ENCODE measurements at places on chromosomes 1 and 21.

- DNase-seq: peak; percentile 54
Observed at GRCh38 chr1:160251687-160252526, 10.4 kb downstream of the DCAF8 start.

GRCh38 chr1:186514367-186514766 is 53.5 kb upstream of the PDC start:
- DNase-seq: no peak

- no peak for DNase-seq
Observed at GRCh38 chr1:9684801-9685200, 33.3 kb downstream of the PIK3CD start.

DNA sequence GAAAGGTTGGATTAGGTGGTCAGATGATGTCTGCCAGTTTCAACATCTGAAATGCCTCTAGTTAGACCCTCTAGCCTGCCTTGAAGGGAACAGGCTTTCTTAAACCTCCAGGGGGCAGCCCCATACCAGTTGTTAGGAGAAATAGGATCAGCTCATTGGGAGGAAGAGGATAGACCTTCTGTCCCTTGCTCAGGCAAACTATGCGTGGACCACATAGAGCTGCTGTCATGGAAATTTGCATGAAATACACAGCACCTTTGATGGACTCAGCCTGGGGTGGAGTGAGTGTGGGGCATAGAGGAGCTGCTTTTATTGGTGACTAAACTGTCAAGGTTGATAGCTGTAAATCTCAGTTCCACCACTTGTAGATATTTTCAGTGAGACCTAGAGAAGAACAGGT is 38.4 kb upstream of the SPAG17 start:
- DNase-seq: no peak

GRCh38 chr1:27648602-27649305 is 13.8 kb upstream of the FGR start:
- DNase-seq: no peak

DNA sequence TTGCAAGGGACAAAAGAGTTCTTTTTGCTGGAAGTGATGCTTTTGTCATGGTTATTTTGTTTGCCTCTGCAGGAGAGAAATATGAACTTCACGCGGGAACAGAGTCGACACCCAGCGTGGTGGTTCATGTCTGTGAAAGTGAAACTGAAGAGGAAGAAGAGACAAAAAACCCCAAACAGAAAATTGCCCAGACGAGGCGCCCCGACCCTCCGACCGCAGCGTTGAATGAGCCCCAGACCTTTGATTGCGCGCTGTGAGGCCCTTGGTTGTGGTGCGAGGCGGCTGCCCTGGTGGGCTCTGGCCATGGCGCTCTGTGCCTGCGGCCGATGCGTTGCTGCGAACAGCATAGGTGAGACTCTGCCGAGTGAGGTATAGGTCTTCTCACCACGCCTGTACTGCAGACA is 20.9 kb upstream of the NCMAP start:
- no peak for DNase-seq
